Effector CD4-positive, alpha-beta T cell (primary cell): ENCODE measurements at places on chromosomes 7 and 10.

- no peak for DNase-seq
Measured at GRCh38 chr10:24467136-24467535, 256.6 kb downstream of the ARHGAP21 start.

DNA sequence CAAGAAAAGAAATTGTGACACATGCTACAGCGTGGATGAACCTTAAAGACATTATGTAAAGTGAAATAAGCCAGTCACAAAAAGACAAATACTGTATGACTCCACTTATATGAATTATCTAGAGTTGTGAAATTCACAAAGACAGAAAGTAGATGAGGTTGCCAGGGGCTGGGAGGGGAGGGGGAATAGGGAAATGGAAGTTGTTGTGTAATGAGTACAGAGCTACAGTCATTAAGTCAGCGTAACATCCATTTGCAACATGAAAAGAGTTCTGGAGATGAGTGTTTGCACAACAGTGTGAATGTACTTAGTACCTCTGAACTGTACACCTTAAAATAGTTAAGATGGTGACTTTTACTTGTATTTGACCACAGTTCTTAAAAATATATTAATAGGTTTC, 112.1 kb upstream of the CDK1 start:
- no peak for DNase-seq

GRCh38 chr7:87505557-87506245, 30.2 kb upstream of the ABCB4 start:
- no peak for DNase-seq

DNA sequence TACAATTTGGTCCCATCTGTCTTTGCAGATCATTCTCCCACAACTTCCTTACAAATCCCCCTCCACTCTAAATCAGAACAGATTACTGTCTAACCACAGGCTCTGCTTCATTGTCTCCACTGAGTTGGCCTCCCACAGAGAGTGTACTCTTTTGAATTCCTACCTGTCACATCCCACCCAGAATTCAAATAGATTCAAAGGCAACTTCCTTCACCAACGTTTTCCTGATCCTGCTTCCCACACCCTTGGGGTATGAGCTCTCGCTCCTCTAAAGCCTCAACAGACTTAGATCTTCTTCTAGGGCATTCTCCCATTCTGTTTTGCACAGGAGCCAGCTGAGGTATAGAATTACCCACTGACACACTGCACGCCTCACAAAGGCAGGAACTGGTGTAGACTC, 197.8 kb upstream of the CDCA7L start:
- DNase-seq, result no peak

- peak; percentile 23 for DNase-seq
Measured at GRCh38 chr10:14032406-14032998, 298.2 kb downstream of the FRMD4A start.

GRCh38 chr7:11335947-11336346, 362.3 kb downstream of the PHF14 start:
- no peak for DNase-seq

GRCh38 chr10:130174328-130174727, 38.1 kb downstream of the GLRX3 start:
- no peak for DNase-seq

GRCh38 chr10:53699684-53700083, 927.1 kb upstream of the MBL2 start:
- no peak for DNase-seq

GRCh38 chr10:101007099-101007711, 7.6 kb downstream of the LZTS2 start:
- DNase-seq, result no peak

DNA sequence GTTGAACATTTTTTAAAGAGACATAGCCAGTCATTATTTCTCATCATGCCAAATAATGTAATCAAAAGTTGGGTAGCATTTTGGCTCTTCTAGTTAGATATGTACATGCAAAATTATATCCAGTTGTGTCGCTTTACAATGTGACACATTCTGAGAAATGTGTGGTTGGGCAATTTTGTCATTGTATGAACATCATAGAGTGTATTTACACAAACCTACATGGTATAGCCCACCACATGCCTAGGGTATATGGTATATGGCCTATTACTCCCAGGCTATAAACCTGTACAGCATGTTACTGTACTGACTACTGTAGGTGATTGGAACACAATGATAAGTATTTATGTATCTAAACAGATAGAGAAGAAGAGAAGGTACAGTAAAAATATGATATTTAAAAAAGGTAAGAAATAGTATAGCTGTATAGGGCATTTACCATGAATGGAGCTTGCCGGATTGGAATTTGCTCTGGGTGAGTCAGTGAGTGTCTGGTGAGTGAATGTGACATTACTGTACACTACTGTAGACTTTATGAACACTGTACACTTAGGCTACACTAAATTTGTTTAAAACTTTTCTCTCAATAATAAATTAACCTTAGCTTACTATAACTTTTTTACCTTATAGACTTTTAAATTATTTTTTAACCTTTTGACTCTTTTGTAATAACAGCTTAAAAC, 16.5 kb downstream of the ZNF365 start:
- DNase-seq, result no peak

GRCh38 chr10:77458986-77459590, 178.5 kb downstream of the KCNMA1 start:
- no peak for DNase-seq

DNA sequence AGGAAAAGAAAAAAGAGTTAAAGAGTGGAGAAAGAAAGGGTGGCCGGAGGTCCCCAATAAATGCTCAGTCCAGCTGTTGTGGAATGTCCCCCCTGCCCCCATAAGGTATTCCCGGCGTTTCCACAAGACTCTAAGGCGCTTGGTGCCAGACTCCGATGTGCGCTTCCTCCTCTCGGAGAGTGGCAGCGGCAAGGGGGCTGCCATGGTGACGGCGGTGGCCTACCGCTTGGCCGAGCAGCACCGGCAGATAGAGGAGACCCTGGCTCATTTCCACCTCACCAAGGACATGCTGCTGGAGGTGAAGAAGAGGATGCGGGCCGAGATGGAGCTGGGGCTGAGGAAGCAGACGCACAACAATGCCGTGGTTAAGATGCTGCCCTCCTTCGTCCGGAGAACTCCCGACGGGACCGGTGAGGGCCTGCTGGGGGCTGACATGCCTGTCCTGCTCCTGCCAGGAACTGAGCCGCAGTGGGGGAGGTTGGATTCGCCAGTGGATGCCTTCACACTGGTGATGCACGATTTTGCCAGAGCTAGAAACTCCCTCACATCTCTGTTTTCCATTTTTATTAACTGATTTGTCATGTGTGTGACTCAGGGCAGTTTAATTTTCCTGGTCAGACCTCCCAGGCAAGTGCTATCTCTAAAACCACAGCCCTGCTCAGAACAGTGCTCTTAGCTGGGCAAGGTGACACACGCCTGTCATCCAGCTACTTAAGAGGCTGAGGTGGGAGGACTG, 34.2 kb downstream of the TACR2 start:
- no peak for DNase-seq

- no peak for DNase-seq
Measured at GRCh38 chr10:31508882-31509281, 189.9 kb downstream of the ZEB1 start.

GRCh38 chr7:4842319-4843064, 19.3 kb downstream of the PAPOLB start:
- no peak for DNase-seq

DNA sequence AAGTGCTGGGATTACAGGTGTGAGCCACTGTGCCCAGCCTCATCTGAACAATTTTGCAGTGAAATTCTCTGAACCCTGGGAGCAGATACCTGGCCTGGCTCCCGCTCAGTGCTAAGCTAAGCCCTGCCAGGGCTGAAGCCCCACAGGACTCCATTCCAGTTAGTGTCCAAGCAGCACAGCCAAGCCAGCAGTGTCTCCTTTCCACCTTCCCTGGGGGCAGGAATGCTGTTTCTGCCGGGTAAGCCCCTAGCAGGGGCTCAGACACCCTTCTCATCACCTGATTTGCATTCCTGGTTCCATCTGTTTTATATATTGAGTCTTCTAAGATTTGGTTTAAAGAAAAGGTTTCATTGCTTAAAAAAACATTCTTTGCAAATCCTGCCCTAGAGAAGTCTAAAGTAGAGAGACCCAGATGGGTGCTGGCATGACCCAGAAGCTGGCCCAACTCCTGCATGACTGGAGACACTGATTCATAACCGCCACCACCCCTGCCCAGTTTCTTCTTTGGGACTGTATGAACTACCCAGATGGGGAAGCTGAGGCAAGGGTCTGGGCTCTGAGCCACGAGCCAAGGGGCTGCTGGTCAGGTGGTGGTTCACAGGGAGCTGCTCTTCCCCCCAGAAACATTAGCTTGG, 14.0 kb downstream of the SLC13A4 start:
- DNase-seq, result no peak

- no peak for DNase-seq
Measured at GRCh38 chr10:77699080-77699645, 61.6 kb upstream of the KCNMA1 start.

DNA sequence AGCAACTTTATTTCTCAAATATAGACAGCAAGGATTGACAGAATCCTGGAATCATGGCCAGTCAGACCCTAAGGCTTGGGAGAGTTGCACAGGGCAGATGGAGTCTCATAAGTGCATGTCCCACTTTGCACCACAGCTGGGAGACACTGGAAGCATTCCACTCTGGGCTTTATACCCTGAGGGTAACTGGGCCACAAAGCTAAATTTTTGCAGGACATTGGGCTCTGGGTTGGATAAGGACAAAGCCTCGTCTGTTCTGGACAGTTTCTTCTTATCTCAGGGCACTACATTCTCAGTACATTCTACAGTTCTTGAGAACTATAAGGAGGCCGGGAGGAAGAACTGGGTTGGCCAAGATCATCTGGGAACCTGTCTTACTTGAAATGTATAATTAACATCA, 158.3 kb upstream of the IGFBP3 start:
- DNase-seq, result no peak

DNA sequence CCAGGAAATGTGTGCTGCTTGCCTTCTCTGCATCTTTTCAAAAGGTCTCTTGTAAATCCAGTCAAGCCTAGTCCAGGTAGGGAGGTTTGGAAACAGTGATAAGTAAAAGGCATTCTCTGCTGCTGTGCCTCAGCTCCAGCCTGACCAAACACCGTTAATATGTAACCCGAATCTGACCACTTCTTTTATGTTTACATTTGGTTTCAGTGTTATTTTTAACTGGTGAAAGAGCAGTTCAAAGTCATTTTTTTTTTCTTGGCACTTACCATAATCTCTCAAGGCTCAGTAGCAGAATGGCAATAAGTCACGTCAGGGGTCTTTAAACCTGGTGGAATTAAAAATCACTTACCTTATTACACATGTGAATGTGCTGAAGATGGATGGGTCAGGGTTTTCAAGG, 216.8 kb downstream of the PTEN start:
- DNase-seq, result no peak

DNA sequence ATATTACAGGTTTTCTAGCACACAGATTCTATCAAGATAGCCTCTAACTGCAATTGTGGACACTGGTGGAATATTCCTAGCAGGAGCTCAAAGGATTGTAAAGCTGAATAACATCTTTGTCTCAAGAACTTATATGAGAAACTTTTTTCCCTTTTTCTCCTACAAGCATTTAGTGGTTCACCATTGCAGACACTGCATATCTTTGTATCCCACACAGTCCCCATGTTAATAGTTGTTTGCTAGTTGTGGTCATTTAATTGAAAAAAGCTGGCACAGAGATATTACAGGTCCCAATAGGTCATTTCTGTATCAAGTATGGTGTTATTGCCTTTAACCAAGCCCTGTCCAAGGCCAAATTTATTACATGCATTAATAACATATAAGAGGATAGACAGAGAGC, 226.2 kb upstream of the TCF7L2 start:
- no peak for DNase-seq

DNA sequence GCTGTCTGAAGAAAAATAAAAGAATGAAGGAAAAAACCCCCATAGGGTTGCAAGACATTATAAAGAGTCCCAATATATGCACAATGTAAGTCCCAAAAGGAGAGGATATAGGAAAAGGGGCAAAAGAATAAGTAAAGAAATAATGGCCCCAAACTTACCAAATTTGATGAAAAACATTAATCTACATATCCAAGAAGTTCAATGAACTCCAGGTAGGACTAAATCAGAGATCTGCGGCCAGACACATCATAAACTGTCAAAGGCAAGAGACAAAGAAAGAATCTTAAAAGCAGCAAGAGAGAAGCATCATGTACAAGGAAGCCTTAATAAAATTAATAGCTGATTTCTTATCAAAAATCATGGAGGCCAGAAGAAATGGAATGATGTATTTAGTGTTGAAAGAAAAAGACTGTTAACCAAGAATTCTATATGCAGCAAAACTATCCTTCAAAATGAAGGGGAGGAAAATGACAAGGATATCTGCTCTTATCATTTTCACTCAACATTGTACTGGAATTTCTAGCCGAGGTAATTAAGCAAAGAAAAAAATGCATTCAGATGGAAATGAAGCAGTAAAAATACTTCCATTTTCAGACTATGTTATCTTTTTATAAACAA, 95.7 kb upstream of the GLI3 start:
- no peak for DNase-seq

DNA sequence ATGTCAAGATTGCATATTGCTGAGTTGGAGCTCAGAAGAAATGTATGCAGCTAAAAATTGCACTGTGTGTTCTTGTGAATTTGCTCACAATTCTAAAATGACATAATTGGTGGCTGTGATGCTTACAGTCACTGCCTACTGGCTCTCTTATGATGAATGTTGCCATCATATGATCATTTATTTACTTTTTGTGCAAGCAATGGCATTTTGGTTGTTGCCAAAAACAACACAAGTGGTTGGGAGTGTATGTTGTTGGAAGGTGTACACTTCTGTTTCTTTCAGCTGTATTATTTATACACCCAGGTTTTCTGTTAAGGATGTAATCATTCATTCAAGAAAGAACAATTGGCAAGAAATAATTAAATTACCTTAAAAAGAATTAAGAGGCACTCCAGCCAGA, 28.9 kb downstream of the PON1 start:
- no peak for DNase-seq

DNA sequence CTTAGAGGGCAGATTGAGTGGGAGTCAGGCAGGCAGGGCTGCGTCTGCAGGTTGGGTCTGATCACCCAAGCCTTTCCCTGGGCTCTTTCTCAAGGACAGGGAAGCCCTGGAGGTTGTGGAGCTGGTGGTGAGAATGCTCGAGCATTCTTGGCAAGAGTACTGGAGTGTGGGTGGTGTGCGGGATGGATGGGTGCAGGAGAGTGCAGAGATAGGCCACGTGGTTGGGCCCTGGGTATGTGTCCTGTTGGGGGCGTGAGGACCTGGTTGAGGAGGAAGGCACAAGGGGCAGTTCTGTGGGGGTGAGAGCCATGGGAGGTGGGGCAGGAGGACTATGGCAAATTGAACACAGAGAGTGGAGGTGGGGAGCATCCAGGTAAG, 135.9 kb downstream of the PTPN20 start:
- DNase-seq, result no peak

DNA sequence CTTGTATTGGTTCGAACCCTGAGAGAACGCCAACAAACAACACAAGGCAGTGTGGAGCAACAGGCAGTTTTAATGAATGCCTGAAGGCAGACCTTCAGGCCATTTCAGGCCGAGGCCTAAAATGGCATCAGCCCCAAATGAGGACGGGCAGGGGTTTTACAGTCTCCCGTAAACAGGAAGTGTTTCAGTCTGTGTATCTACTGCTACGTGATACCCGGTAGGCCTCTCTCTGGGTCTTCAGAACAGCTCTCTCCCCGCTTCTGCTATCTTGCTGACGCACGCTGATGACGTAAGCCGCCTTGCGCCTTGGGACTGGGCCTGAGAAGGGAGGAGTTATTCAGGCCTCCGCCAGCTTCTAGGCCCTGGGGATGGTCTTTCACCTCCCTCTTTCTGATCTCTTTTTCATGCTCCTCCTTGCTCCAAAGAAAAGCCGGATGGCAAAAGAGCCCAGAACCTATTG, 67.7 kb downstream of the ST8SIA6 start:
- DNase-seq, result no peak

GRCh38 chr10:35420044-35420443, 83.7 kb downstream of the CCNY start:
- DNase-seq, result no peak

- no peak for DNase-seq
Measured at GRCh38 chr10:47403446-47404318, 19.6 kb upstream of the ZNF488 start.
